Calu3 (cell line): ENCODE measurements at places on chromosomes 7 and 10. TPM values are rescaled to one million over a fixed set of nuclear protein-coding genes. Genes with fewer than 3 reads are reported as not detected.

- DNase-seq: no peak
Measured at GRCh38 chr10:130745251-130745650, 566.3 kb downstream of the TCERG1L start.

- no peak for DNase-seq
Measured at GRCh38 chr7:20913853-20914252, 127.2 kb upstream of the SP8 start.

DNA sequence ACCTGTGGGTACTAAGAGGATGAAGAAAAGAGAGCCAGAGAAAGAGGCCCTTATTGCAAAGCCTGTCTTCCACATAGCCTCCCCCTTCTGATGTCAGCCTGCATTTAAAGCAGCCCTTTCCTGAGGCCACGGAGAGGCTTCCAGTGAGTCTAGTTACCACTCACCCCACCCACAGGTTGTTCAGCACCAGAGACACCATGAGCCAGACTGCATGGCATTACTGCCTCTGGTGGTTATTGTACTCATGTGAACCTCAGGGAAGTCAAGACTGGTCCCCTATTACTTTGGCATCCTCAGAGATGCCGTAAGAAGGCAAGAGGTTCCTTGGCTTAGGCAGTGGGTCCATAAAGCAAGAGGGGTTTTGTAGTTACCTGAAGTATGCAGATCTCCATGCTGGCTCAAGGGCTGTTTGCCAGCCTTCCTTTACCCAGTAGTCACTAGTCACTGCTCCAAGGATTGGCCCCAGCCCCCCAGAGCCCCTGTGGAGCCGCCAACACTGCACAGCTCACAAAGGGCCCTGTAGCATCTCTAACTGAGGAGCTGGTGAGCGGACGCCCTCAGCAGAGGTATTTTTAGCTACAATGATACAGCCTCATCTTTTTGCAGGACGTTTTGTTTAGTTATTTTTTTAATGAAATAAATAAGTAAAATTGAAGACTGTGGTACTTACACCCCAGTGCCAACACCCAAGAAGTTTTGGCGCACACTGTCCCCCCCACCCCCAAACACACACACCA is 20.7 kb downstream of the LRRC4 start:
- no peak for DNase-seq

DNA sequence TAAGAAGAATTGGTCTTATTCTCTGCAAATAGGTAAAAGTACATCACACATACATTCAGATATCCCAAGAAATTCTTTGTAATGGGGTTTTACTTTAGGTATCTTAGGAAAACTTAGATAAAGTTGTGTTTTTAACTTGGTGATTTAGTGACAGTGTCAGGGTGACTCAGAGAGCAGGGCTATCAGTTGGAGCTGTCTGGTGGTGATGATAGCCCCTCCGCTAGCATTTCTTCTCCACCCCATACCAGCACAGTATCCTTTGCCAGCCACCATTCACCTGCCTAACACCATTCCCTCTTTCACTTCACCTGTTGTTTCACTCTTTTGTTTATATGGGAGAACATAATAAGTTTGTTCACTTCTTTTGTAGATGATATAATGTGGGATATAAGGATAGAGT is 30.4 kb downstream of the VPS50 start:
- DNase-seq: no peak

DNA sequence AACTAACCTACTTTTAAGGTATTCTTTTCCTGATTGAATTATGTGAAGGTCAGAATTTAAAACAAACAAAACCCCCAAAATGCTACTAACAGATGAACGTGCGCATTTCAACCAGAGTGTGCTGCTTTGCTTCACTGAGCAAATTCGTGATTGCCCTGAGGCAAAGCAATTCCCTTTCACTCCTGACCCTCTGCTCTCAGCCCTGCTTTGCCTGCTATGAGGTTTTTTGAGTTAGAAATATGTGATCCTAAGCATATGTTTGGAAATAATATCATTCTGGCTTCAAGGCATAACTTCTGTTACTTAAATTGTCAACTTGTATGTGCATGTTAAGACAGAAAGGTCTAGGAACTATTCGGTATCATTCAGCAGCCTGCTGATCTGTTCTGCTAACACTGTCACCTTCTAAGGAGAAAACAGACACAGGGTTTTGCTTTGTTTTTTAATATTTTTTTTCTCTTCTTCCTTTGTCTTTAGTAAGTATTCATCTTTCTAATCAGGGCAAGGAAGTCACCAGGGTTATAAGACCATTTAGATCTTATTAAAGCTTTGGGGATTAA is 124.2 kb downstream of the GNAT3 start:
- no peak for DNase-seq

- DNase-seq: peak; percentile 11
Measured at GRCh38 chr10:117007080-117007479, 2.1 kb upstream of the SHTN1 start.

GRCh38 chr7:6272481-6273323 is at the start of gene CYTH3:
Gene CYTH3 (minus strand): TSS chr7:6272624. CDS start chr7:6272507, 117 bp downstream.
- DNase-seq: peak; percentile 97

The SYCE1 gene
- not detected in 2 replicates for total RNA-seq

The PAPSS2 gene
- total RNA-seq: 12.6 and 12.7 TPM in 2 replicates

The ADCY1 gene
- 7.6 and 8.8 TPM in 2 replicates for total RNA-seq
